Activated CD4-positive, alpha-beta memory T cell treated with anti-CD3 and anti-CD28 coated beads, Interleukin-2, amount 10 ng/mL, durations not matched to agents 7 days and 5 days (primary cell): ENCODE measurements at places on chromosomes 7 and 10. TPM values are rescaled to one million over a fixed set of nuclear protein-coding genes. Genes with fewer than 3 reads are reported as not detected.

Gene FAM25G
- not detected for total RNA-seq

Gene SLC37A3
- total RNA-seq: 30.7 TPM

Gene C1QL3
- total RNA-seq: 0.15 TPM

Gene ALOX5
- 6.8 TPM for total RNA-seq

Gene CDH23
- 1.3 TPM for total RNA-seq

Gene CSTF2T
- 43.1 TPM for total RNA-seq

Gene SLC18A3
- not detected for total RNA-seq

Gene LIPM
- not detected for total RNA-seq

Gene NPTX2
- total RNA-seq: not detected

Gene BTBD16
- total RNA-seq: not detected

Gene LRRD1
- not detected for total RNA-seq

Gene PRRT4
- not detected for total RNA-seq

Gene TLL2
- total RNA-seq: not detected

Gene EPO
- total RNA-seq: not detected

Gene SAP25
- 30.0 TPM for total RNA-seq

Gene PITX3
- total RNA-seq: not detected

Gene CHCHD3
- total RNA-seq: 41.5 TPM

Gene ZSCAN21
- 6.9 TPM for total RNA-seq

Gene LOXL4
- not detected for total RNA-seq

Gene TAS2R3
- total RNA-seq: 0.73 TPM

Gene GARIN1A
- total RNA-seq: 0.35 TPM

Gene HABP2
- not detected for total RNA-seq

Gene TRIM50
- not detected for total RNA-seq

Gene CNTNAP2
- total RNA-seq: not detected

Gene SPDYE2B
- 0.15 TPM for total RNA-seq

Gene PRTFDC1
- 1.4 TPM for total RNA-seq

Gene IKZF1
- 404 TPM for total RNA-seq

Gene WASL
- 7.3 TPM for total RNA-seq

Gene C10orf67
- total RNA-seq: not detected

Gene CFAP70
- 0.28 TPM for total RNA-seq

Gene ADAM22
- total RNA-seq: 1.1 TPM

Gene AGAP4
- 15.2 TPM for total RNA-seq

Gene NAT16
- total RNA-seq: not detected

Gene OR2A5
- not detected for total RNA-seq

Gene CYP3A7
- total RNA-seq: not detected

Gene TSPAN12
- total RNA-seq: not detected

Gene KIF11
- 79.5 TPM for total RNA-seq
